ENCODE measurements at places on chromosomes 12 and 14.

GRCh38 chr14:96067985-96068930, 29.1 kb downstream of the C14orf132 start:
- DNase-seq, result no peak

GRCh38 chr12:21300632-21301031, 34.1 kb downstream of the SLCO1A2 start:
- no peak for DNase-seq

- DNase-seq, result no peak
These were observed 9.2 kb downstream of the DNAJC22 start for GRCh38 chr12:49355913-49356312.

- DNase-seq, result no peak
These were observed 16.9 kb downstream of the PDE6H start for GRCh38 chr12:14989790-14990189.

GRCh38 chr14:36207500-36207899, 31.0 kb upstream of the PTCSC3 start:
- DNase-seq, result no peak
